CD8-positive, alpha-beta T cell (primary cell): ENCODE measurements at places on chromosomes 4 and X. TPM values are rescaled to one million over a fixed set of nuclear protein-coding genes. Genes with fewer than 3 reads are reported as not detected.
A peak's percentile ranks its signal among the peaks of the same experiment; 100 is the strongest.

Gene MAP7D2
- total RNA-seq = not detected

Gene WWC2
- 0.73 TPM for total RNA-seq

Gene F8A2
- total RNA-seq = not detected

Gene UGT2B11
- total RNA-seq = not detected

Gene MAGEA8
- not detected for total RNA-seq

DNA sequence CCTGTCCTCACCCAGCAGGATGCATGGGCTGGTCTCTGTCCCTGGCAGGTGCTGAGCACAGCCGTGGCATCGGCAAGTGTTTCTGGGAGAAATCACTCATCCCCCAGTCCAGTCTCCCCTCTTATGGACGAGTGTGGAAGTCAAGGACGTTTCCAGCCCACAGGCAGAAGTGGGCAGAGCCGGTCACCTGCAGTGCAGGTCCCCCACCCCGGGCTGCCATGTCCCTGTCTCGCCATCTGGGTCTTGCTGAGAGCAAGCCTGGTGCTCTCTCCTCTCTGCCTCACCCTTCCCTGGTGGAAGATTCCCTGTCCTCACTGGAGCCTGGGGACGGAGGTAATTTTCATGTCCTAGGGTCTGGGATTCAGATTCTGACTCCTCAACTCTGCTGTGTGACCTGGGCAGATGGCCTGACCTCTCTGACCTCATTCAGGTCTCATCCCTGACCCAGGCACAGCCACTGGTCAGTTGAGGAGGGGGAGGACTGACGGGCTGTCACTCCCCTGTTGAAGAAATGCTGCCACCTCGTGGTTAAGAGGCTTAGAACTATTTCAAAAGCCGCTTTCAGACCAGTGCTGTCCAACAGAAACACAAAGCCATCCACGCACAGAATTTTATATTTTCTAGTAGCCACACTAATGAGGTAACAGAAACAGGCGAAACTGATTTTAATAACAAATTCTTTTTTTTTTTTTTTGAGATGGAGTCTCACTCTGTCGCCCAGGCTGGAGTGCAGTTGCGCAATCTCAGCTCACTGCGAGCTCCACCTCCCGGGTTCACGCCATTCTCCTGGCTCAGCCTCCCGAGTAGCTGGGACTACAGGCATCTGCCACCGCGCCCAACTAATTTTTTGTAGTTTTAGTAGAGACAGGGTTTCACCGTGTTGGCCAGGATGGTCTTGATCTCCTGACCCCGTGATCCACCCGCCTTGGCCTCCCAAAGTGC lies 1.8 kb downstream of the CPZ start:
- DNase-seq = no peak

DNA sequence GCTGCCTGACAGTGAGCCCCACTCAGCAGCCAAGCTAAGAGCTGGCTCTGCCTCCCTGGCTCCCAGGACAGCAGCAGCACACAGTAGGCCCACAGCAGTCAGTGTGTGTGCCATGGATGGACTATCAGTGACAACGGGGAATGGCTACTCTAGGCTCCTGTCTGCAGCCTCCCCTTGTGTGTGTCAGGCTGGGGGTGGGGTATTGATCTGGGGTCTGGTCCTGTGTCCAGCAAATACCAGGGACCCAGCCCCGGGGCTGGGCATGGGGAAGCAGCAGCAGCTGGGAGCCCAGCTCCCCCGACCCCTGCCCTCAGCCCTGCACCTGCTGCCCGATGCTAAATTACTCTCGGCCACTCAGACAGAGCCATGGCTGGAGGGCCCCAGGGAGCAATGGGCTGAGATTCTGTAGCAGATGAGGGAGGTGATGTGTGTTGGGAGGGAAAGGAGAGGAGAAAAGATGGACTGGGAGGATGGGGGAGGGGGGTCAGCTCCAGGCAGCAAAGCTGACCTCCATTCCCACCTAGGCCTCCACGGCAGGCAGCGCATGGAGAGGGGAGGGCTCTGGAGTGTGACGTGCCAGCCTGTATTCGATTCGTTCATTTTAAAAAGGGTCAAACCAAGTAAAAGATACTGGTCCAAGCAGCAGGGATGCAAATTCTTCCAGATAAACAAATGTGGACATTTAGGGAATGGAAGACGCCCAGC lies 61.3 kb upstream of the CRMP1 start:
- DNase-seq = no peak

- no peak for DNase-seq
Measured at GRCh38 chrX:153887385-153887784, 1.4 kb upstream of the L1CAM start.

- DNase-seq = no peak
Measured at GRCh38 chrX:38342853-38343778, 9.3 kb upstream of the OTC start.

GRCh38 chr4:174265916-174266315 lies 17.6 kb downstream of the FBXO8 start:
- DNase-seq = no peak

- DNase-seq = peak; percentile 48
Measured at GRCh38 chrX:54495814-54496516, at the start of gene FGD1. FGD1 (minus strand) TSS chrX:54496234; CDS start chrX:54495432, 802 bp downstream.

GRCh38 chr4:53558065-53558801 lies 33.1 kb downstream of the LNX1 start:
- DNase-seq = no peak

DNA sequence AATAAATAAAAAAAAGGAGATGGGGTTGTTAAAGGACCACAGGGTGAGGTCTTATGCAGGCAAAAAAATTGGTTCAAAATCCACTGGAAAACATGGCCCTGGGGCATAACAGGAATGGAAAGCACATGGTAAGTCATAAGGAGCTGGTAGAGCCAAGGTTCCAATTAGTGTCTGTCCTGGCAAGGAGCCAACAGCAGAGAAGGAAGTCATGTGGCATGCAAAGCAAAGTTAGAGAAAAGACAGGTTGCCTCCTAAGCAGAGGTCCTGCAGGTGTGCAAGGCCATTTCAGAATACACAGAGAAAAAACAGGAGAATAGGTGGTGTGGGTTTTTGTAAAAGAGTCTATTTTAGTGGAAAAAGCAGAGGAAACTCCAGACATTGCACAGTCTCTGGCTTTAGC lies 1881.7 kb downstream of the ARAP2 start:
- DNase-seq = no peak

- DNase-seq = no peak
Measured at GRCh38 chrX:13670197-13670596, 17.3 kb downstream of the TCEANC start.

GRCh38 chrX:122818068-122818467 lies 366.0 kb upstream of the GRIA3 start:
- DNase-seq = no peak

DNA sequence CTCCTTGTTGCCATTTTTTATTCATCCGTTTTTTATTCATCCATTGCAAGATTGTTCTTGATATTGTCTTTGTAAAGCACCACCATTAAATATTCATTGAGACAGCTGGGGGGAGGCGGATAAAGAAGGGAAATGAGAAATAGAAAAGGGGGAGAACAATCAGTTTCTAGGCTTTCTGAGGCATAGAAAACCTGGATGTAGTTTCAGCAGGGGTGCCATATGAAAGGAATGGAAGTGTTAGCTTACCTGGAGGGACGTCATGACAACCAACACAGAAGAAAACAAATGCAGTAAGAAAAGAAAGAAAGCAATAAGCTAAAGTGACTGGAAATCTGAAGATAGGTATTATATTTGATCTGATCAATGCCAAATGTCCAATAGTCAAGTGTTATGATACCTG lies 276.1 kb downstream of the GASK1B start:
- no peak for DNase-seq

- no peak for DNase-seq
Measured at GRCh38 chrX:13471269-13471668, 98.1 kb upstream of the EGFL6 start.

GRCh38 chr4:111707491-111707890 lies 437.8 kb upstream of the FAM241A start:
- DNase-seq = no peak
